Left ventricle myocardium inferior (tissue), 1 donor: ENCODE measurements at places on chromosomes 3 and 15. TPM values are rescaled to one million over a fixed set of nuclear protein-coding genes. Genes with fewer than 3 reads are reported as not detected.

Gene ACVR2B
- 5.5 TPM for total RNA-seq

DNA sequence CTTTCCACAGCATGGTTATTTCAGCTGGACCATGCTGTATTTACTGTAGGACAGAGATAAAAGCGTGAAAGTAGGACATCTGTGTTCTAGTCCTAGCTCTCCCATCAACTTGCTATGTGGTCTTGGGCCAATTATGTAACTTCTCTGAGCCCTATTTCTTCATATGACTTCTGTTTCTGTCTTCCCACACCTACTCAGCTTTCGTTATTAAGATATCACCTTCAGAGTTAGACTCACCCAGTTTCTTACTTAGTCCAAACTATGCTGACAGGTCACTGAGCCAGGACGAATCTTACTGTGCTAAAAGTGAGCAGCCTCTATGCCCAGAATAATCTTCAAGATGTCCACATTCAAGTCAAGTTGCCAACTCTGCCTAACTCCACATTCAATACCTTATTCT is 283.7 kb downstream of the IL5RA start:
- DNase-seq, result no peak
- H3K4me1 ChIP-seq, result no peaks in the 10 kb centered on the region
- H3K27me3 ChIP-seq, result no peaks in the 10 kb centered on the region
- no peak overlapping the region for H3K4me3 ChIP-seq
- H3K36me3 ChIP-seq, result no peaks in the 10 kb centered on the region

DNA sequence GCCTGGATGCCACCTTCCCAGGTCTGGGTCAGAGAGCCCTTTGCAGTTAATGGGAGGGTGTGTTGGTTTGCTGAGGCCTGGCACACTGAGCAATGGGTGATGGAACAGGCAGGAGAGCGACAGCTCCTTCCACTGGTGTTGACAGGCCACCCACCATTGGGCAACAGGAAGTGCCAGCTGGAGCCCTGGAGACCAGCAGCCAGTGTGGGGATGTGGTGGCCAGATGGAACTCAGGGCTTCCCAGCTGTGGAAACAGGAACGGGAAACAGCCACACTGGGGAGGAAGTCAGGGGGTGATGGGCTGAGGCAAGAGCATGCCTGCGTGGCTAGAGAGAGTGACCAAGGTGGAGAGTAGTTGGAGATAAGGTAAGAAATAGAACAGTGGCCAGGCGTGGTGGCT is 9.3 kb downstream of the PSTPIP1 start:
- H3K4me1 ChIP-seq, result no peaks in the 10 kb centered on the region
- H3K36me3 ChIP-seq, result no peaks in the 10 kb centered on the region
- no peaks in the 10 kb centered on the region for H3K27me3 ChIP-seq
- H3K4me3 ChIP-seq, result no peak overlapping the region
- peak; percentile 66 for DNase-seq
- H3K27ac ChIP-seq, result peak overlapping the region; percentile 48

DNA sequence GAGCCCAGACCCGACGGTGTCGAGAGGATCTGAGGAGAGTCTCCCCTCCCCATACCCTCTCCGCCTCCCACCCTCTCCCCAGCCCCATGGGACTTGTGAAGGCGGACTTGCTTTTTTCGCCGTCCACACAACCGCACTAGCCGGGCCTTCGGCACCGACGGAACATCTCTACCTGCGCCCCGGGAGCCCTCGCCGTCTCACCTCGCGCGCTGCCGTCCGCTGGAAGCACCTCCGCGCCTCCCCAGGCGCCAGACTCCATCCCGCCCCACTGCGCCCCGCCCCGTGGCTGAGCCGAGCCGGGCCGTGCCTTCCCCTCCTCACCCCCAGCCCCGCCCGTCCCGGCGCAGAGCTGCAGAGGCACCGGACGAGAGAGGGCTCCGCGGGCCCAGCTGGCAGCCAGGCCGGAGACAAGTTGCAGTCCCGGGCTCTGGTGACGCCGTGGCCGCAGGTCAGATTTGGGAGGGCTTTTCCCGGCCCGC is at the start of the genes DUOX1 and DUOXA1:
TSS of gene DUOX1 (plus strand) at position 344 of the 479 bp plus-strand sequence. CDS start 1,973 bp downstream, outside the sequence.
TSS of gene DUOXA1 (minus strand) at position 229 of the 479 bp plus-strand sequence. CDS start 6,865 bp downstream, outside the sequence.
- H3K27ac ChIP-seq, result no peak within 1 kb of the TSS
- H3K4me3 ChIP-seq, result peak within 1 kb of the TSS; percentile 63
- peak; percentile 51 for DNase-seq
- peaks cover 81% of the 10 kb centered on the region for H3K27me3 ChIP-seq

Gene FBXL2
- 1.5 TPM for total RNA-seq

Gene SLC9C1
- 1.3 TPM for total RNA-seq

Gene IL17RB
- 0.47 TPM for total RNA-seq

GRCh38 chr3:129352045-129352444 is 73.4 kb downstream of the HMCES start:
- H3K27me3 ChIP-seq, result no peaks in the 10 kb centered on the region
- peaks cover 27% of the 10 kb centered on the region for H3K4me1 ChIP-seq
- no peak overlapping the region for H3K4me3 ChIP-seq
- no peak overlapping the region for H3K27ac ChIP-seq
- H3K36me3 ChIP-seq, result no peaks in the 10 kb centered on the region

Gene SEMA3F
- total RNA-seq, result 10.2 TPM

Gene GABRB3
- 2.4 TPM for total RNA-seq

DNA sequence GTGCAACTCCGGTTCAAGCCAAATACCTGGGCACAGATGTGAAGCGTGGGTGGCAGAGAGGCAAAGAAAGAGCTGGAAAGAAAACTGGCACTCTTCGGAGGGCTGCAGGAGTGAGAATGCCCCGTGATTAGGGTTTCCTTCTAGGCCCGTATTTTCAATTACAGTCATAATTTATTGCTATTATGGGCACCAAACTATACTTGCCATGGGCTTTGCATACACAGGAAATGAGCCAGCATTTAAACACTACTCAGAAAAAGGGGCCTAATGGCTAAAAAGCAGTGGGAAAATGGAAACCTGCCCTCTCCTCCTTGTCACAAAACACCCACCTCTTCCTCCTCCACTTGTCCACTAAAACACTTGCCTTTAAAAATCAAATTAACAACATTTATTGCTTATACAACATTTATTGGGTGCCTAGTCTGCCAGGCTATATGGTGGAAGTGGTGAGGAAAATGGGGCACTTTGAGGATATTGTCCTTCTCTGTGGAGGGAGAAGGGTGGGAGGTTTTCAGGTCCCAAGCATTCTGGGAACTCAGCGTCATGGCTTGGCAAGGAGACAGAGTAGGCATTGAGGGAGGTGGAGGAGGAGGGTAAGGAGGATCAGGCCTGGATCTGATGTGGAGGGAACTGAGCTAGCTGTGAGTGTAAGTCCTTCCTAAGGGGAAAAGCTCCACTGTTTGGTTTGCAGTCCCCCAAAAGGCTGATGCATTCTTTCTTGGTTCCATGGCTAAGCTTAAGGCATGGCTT is 160.9 kb downstream of the SLCO3A1 start:
- H3K4me3 ChIP-seq, result no peak overlapping the region
- H3K4me1 ChIP-seq, result peaks cover 89% of the 10 kb centered on the region
- H3K36me3 ChIP-seq, result no peaks in the 10 kb centered on the region
- DNase-seq, result no peak
- no peaks in the 10 kb centered on the region for H3K27me3 ChIP-seq
- no peak overlapping the region for H3K27ac ChIP-seq
